ENCODE measurements at places on chromosomes 5 and 9.

DNA sequence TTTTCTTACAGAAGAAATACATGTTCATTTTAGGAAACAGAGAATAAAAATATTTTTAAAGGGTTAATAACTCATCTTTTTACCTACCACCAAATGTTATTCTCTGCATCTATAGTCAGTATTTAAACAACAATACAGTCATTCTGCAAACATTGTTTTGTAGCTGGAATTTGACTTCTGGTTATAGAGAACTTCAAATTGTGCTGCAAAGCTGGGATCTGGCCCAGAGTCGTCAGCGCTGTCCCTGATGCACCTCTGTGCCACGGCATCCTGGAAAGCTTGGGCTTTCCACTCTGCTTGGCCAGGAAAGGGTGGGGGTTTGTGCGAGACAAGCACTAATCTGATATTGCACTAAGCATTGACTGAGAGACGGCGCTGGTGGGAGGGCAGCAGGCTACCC lies 5.0 kb upstream of the GFPT2 start:
- no peak for DNase-seq

DNA sequence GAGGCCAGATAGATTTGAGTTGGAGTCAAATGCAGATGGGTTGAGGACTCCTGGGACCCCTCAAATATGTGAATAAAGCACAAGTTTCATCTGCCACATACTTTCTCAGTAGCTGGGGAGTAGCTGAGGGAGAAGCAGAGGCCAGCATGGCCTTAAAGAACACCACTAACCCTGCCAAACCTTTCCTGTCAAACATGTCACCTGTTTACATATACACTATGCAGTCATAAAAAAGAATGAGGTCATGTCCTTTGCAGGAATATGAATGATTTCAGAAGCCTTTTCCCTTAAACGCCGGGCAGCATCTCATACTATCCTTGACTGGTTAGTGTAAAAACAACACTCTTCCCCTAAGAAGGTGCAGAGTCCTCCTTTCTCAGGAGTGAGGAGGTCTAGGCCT lies 25.2 kb upstream of the HSD17B4 start:
- DNase-seq: no peak

- peak; percentile 8 for DNase-seq
Observed at GRCh38 chr5:140114341-140115185, 654 bp downstream of the PURA start.

- no peak for DNase-seq
Observed at GRCh38 chr5:93925321-93925720, 183.9 kb upstream of the POU5F2 start.

GRCh38 chr5:158268286-158268685 lies 409.3 kb upstream of the CLINT1 start:
- no peak for DNase-seq

GRCh38 chr5:57492632-57493031 lies 10.0 kb upstream of the ACTBL2 start:
- DNase-seq: no peak

DNA sequence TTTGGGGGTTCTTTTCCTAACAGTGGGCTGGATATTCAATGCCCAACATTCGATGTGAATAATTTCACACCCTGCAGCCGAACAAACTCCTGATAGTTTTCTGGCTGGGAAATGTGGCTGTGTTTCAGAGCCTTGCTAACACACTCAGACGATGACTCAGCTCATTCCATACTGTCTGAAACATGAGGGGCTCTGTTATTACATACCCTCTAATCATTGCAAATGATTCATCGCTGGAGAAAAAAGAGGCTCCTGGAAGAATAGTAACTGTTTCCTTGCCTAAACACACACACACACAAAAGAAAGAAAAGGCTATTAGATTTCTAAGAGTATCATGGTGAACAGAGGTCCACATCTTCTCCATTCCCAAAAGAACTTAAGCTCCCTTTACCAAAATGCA lies 75.8 kb downstream of the OXCT1 start:
- no peak for DNase-seq

DNA sequence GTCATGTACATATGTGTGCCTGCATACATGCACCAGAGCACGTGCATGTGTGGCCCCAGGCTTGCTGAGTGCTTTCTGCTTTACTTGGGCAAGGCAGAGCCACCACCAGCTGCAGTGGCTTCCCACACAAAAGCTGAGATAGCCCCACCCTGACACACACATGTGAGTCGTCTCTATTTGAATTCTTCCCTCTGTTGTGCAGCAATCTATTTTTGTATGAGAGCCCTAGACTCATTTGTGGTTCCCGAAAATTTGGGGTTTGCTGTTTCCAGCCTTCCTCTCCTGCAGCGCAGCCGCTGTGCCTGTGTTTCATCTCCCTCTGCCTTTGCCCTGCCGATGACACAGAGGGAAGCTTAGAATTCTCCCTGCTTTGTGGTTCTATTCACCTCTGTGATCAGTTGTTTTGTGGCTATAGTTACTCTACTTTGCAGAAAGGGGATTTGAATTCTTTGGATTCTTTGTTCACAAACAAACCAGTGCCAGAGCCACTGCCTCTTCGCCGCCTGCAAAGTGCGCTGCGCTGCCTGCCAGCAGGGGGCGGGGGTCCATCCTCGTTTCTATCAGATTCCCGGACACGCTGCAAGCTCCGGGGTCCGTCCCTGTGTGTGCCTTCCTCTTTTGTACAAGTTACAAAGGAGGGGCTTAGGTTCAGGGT lies 95.8 kb upstream of the DAP start:
- no peak for DNase-seq

DNA sequence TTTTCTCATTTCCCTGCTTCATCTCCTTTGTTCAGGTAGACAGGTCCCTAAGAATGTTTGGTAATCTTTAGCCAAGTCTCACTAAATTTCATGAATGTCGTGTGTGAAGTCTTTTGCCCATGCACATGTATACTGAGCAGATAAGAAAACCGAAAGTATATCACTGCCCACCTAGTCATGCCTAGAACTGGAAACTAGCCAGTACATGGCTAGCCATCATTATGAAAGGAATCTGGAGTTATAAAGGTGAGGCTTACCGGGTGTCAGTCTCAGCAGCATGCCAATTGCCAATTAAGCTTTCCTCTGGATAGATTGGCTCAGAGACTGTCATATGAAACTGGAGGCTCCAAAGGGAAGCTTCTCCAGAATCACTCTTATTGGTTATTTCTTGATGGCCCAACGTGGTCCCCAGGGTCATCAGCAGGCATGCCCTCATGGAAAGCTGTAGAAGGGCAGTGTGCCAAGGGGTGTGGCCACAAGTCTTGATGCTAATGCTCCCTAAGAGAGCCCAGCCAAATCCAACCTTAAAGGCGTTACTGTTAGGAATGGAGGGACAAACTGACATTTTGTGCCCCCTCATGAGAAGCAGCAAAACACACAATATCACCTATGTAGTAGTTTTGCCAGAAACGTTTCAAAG lies 307.3 kb upstream of the PIK3R1 start:
- DNase-seq: no peak

DNA sequence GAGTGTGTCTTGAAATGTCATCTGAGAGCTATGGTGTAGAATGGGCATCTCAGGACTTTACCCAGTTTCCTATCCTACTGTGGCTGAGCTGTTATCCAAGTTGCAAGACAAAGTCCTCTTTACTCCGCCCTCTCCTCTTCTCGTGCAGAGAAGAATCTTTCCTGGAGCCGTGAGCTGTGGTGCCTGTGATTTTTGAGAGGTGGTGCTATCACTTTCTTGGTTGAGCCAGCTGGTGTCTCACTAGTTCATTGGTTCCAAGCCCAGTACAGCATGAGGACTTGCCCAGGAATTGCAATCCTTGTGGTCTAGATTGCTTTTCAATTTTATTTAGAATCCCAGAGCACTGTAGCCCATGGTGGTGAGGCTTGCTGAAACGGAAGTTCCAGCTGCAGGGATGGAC lies 2300.3 kb downstream of the MAT2B start:
- DNase-seq: no peak

- no peak for DNase-seq
Observed at GRCh38 chr9:95504053-95504963, 12.5 kb downstream of the PTCH1 start.

- DNase-seq: no peak
Observed at GRCh38 chr5:163309914-163310313, 127.5 kb upstream of the CCNG1 start.

- DNase-seq: no peak
Observed at GRCh38 chr9:116646661-116647514, 40.2 kb upstream of the TRIM32 start.

DNA sequence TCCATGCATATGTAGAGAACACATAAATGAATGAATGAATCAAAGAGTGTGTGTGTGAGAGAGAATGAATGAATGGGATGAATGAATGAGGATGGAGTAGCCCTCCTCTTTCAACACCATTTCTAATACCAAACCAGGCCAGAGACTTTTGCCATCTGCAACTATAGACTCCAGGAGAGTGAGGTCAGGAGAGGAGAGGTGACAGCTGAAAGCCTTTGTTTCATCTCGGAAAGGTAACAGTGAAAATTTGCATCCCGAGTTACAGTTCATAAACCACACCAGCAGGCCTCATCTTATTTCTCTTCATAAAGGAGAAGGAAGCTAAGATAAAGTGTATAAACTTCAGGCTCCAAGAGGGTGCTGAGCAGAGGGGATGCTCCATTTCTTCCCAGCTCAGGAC lies 255.3 kb upstream of the KLF4 start:
- no peak for DNase-seq

GRCh38 chr5:101424530-101425175 lies 521.6 kb upstream of the ST8SIA4 start:
- no peak for DNase-seq

DNA sequence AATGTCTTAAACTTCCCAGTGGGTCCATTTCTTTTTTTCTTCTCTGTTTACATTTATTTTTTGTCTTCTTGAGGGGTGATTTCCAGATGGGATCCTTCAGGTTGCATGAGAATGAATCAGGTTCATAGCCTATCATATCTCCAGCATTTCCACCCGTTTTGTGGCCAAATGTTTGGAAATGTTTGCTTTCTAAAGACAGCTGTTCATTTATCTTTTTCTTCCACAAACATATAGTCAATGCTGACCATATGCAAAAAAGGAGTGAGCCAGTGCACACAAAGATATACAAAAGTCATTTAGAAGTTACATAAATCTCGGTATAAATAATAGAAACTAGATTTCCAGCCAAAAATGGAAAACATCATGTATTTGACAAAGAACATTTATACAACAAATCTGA lies 71.6 kb upstream of the STC2 start:
- no peak for DNase-seq

- no peak for DNase-seq
Observed at GRCh38 chr9:86918556-86918955, 28.8 kb downstream of the GAS1 start.

GRCh38 chr9:93235300-93235960 lies 51.5 kb downstream of the WNK2 start:
- no peak for DNase-seq

GRCh38 chr9:79210541-79211243 lies 361.1 kb upstream of the TLE4 start:
- DNase-seq: no peak

DNA sequence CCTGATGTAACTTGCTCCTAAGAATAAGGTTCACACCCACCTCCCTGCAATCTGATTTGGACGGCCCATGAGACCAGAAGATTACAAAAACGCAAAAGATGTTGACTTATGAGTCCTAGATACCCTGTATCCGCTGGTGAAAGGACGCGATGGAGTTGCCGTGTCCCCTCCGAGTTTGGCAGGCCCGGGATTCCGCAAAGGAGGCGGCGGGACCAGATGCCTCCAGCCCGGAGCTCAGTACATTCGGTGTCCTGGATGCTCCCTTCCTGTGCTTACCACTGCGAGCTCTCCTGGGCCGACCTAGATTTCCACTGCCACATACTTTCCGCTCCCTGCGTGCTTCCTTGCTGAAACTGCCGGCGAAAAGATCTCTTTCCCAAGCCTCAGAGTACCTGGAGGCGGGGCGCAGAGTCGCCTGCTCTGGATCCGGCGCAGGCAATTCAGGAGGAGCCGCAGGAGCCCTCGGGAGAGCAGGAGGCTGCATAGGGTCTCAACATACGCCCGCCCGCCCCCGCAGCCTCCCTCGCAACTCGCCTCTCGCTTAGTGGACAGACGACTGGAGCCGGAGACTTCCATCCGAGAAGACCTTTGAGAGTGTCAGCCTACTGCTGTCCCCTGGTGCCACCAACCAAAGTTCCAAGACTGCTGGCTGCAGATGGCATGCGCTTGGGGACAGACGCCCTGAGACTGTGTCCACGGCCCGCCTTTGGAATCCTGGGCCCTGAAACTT lies 39.8 kb downstream of the ANXA2R start:
- no peak for DNase-seq

DNA sequence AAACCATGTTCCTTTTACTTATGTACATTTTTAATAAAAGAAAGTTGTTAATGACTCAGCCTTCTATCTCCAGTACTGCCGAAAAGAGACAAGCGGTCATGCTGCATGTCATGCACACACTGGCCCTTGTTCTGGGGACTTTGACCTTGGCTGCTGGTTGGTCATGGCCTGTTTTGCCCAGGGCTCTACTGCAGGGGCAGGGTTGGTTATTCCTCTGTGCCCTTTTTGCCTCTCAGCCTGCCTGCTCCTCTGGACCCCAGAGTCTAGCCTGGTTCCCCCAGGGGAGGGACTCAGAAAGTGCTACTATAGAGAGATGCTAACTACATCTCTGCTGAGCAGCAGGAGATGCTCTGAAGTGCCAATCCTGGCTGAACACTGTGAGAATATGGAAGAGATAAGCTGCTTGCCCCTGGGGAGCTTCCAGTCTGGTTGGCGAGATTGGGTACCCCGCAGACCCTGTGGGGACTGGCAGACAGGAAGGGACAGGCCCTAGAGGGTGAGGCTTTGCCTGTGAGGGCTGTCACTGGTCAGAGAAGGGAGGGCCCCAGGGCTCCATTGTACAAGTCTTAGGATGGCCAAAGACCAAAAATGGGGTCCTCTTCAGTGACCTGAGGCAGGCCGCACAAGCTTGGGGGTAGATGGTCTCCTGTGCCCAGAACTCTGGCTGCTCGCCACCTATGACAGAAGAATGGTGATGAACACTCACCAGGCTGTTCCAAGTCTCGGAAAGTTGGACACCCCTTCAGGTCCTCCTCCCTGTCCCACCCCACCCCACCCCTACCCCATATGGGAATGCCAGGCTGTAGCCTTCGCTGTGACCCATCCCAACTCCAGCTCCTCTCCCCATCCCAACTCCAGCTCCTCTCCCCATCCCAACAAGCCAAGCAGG lies 14.3 kb downstream of the IRF1 start:
- no peak for DNase-seq

- DNase-seq: no peak
Observed at GRCh38 chr9:122180633-122181032, 20.9 kb downstream of the MORN5 start.

DNA sequence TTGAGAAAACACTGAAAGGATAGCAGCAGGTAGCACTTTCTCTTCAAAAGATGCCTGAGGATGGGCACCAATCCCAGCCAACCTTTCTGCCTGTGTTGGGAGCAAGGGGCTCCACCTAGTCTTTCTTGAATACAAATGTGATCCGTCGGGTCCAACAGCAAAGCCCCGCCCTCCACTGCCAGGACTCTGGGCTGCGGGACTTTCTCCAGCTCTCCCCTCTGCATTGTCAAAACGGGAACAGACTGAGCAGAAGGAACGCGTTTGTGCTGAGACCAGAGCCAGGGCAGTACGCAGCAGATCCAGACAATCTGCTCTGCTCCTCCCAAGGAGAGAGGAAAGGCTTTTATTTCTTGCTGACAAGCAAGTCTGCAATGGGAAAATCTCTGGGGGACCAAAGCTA lies 139.7 kb downstream of the SEC61B start:
- no peak for DNase-seq

- no peak for DNase-seq
Observed at GRCh38 chr9:110814159-110814558, 145.6 kb downstream of the MUSK start.

- no peak for DNase-seq
Observed at GRCh38 chr5:119614838-119615237, 14.5 kb upstream of the FAM170A start.

Measured in NCI-H1417 treated with DMSO at 0.1 percent for 48 hours (cell line).